Gastroesophageal sphincter (tissue), 4 donors: ENCODE measurements at places on chromosomes 3 and 15. TPM values are rescaled to one million over a fixed set of nuclear protein-coding genes. Genes with fewer than 3 reads are reported as not detected.
A peak's percentile ranks its signal among the peaks of the same experiment; 100 is the strongest.

DNA sequence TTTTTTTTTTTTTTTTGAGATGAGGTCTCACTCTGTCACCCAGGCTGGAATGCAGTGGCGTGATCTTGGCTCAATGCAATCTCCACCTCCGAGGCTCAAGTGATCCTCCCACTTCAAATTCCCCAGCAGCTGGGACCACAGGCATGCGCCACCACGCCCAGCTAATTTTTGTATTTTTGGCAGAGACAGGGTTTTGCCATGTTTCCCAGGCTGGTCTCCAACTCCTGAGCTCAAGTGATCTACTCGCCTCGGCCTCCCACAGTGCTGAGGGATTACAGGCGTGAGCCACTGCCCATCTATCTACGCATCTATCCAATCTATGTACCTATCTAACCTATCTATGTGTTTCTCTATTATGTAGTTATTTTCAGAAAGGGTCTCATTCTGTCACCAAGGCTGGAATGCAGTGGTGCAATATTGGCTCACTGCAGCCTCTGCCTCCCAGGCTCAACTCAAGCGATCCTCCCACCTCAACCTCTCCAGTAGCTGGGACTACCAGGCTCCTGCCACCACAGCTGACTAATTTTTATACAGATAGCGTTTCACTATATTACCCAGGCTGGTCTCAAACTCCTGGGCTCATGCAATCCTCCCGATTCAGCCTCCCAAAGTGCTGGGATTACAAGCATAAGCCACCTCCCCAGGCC is 20.2 kb upstream of the GPX1 start:
- no peak overlapping the region for H3K4me3 ChIP-seq
- no peaks in the 10 kb centered on the region for H3K27me3 ChIP-seq
- H3K27ac ChIP-seq, result no peak overlapping the region
- peak; percentile 61 for ATAC-seq
- no peaks in the 10 kb centered on the region for H3K4me1 ChIP-seq
- no peaks in the 10 kb centered on the region for H3K36me3 ChIP-seq

- no peaks in the 10 kb centered on the region for H3K4me1 ChIP-seq
- H3K4me3 ChIP-seq, result no peak overlapping the region
- H3K27me3 ChIP-seq, result no peaks in the 10 kb centered on the region
Measured at GRCh38 chr3:72916250-72916649, 28.4 kb downstream of the GXYLT2 start.

The MRPL3 gene
- 83.7 TPM for total RNA-seq

DNA sequence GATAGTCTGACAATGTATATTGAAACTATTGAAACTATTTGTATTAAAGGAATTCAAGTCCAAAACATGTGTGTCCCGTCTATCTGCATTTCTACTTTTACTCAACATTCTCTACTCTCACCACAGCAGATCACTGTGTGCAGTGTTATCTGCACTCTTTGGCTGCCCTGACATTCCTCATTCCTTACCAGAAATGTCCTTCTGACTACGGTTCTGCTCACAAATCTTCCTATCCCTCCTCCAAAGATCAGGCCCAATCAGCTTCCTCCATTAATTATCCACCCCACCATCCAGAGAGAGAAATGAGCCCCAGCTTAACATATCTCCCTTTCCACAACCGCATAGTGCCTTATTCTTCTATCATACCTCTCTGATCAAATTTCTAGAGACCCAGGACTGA is 94.7 kb downstream of the TBL1XR1 start:
- no peak for ATAC-seq
- H3K4me3 ChIP-seq, result no peak overlapping the region
- no peaks in the 10 kb centered on the region for H3K27me3 ChIP-seq
- no peaks in the 10 kb centered on the region for H3K4me1 ChIP-seq
- H3K36me3 ChIP-seq, result no peaks in the 10 kb centered on the region
- H3K27ac ChIP-seq, result no peak overlapping the region

DNA sequence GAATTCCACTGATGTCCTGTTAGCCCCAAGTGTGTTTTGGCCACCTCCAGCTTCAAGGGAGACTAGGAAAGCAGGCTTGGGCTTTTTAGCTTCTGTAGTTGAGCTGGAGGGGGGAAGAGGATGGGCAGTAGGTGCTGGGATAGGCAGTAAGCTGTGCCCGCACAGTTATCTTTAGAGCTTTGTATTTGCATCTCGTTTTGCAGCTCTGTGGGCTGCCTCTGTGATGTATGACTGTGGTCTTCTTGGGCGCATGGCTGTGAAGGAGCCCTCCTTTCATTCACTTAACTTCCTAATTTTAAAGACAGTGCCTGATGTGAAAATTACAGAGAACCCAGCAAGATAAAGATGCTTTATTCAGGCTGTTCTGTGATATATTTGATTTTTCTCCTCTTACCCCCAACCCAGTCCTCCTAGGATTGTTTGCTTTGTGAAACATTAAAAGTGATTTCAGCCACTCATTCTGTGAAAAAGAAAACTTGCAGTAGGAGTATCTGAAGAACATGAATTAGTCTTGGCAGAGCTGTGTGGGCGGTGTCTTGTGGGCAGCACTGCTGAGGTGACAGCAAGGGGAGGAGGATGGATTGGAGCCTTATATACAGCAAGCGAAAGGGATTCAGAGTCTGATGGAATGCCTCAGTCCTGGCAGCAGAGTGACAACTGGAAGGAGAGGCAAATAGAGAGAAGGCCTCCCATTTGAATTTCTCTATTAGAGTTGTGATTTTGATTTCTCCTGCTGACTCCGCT is 74.3 kb downstream of the LARS2 start:
- H3K4me1 ChIP-seq, result no peaks in the 10 kb centered on the region
- H3K36me3 ChIP-seq, result no peaks in the 10 kb centered on the region
- no peak for ATAC-seq
- H3K4me3 ChIP-seq, result no peak overlapping the region
- H3K27ac ChIP-seq, result no peak overlapping the region

GRCh38 chr3:13072239-13072599 is 1.0 kb downstream of the IQSEC1 start:
- no peaks in the 10 kb centered on the region for H3K36me3 ChIP-seq
- peaks cover 57% of the 10 kb centered on the region for H3K27me3 ChIP-seq
- H3K27ac ChIP-seq, result no peak overlapping the region
- no peak overlapping the region for H3K4me3 ChIP-seq

The ADPRH gene
- total RNA-seq, result 23.1 TPM

The IDH2 gene
- total RNA-seq, result 289 TPM

The CAPN7 gene
- total RNA-seq, result 54.9 TPM

GRCh38 chr15:78384651-78385050 is 44.5 kb downstream of the CRABP1 start:
- H3K4me3 ChIP-seq, result no peak overlapping the region
- H3K36me3 ChIP-seq, result no peaks in the 10 kb centered on the region
- no peak overlapping the region for H3K27ac ChIP-seq
- H3K4me1 ChIP-seq, result no peaks in the 10 kb centered on the region
- peaks cover 75% of the 10 kb centered on the region for H3K27me3 ChIP-seq

DNA sequence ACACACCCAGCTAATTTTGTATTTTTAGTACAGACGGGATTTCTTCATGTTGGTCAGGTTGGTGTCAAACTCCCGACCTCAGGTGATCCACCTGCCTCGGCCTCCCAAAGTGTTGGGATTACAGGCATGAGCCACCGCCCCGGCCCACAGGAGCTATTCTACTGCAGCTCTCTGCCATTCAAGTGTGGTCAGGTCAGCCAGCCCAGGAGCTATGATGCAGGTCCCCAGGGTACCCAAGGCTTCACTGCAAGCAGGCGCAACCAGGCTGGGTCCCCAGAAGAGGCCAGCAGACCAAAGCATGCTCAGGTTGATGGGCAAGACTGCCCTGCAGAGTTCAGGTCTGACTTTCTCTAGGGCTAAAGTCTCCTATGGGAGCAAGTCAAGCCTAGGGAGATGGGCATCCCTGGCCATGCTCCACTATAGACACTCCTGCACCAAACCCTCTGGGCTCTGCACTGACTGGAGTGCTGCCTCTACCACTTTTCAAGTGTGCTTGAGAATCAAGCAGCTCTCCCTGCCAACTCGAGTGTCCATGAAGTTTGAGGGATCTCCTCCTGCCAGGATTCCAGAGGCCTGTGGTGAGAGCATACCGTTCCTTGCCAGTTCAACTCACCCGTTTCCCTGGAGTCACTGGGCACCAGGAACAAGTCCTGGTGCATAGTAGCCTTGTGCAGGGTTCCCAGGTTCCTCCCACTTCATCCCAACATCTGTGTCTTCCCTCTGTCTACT is 30.9 kb downstream of the MYO9A start:
- ATAC-seq, result no peak
- H3K27ac ChIP-seq, result no peak overlapping the region
- no peaks in the 10 kb centered on the region for H3K27me3 ChIP-seq
- H3K4me1 ChIP-seq, result no peaks in the 10 kb centered on the region
- H3K36me3 ChIP-seq, result no peaks in the 10 kb centered on the region

GRCh38 chr15:41648770-41649169 is 11.4 kb upstream of the MGA start:
- no peak overlapping the region for H3K4me3 ChIP-seq
- no peaks in the 10 kb centered on the region for H3K4me1 ChIP-seq
- H3K36me3 ChIP-seq, result no peaks in the 10 kb centered on the region
- no peak overlapping the region for H3K27ac ChIP-seq
